ENCODE measurements at places on chromosomes 12 and 14.

- DNase-seq = no peak
Observed at GRCh38 chr12:54046809-54047159, 6.9 kb upstream of the HOXC4 start.

GRCh38 chr14:96409701-96410100 lies 17.8 kb downstream of the AK7 start:
- DNase-seq = no peak

DNA sequence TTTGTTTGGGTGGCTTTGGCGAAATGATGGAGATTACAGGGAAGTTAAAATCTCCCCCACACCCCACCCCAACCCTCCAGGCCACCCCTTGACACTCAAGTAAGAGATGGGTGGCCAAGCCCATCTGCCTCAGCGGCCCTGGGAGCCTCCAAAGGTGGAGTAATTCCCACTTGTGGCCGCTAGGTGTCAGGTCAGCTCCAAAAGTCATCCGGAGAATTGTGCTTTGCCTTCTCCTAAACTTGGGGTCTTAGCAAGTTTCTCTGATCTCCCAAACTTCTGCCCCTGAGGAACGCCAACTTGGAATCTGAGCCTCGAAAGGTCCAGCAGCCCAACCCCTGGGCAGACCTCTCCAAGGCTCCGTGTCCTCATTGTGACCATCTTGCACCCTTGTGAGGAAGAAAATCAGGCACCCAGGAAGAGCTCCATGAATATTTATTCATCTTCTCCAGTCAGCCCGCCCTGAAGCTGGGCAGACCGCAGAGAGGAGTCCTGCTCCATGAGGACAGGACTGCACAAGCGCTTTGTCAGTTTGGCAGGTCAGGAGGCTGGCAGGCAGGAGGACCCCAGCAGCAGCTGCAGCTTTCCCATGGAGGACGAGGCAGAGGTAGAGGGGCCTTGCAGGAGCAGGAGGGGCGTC lies 46.7 kb downstream of the LRRC74A start:
- peak; percentile 46 for DNase-seq

- no peak for DNase-seq
Observed at GRCh38 chr14:77554207-77554606, 55.6 kb upstream of the ISM2 start.

- no peak for DNase-seq
Observed at GRCh38 chr14:101191721-101192660, 288.5 kb upstream of the RTL1 start.

GRCh38 chr12:111453071-111453989 lies 47.6 kb downstream of the SH2B3 start:
- DNase-seq = no peak

- DNase-seq = no peak
Observed at GRCh38 chr12:25797949-25798348, 160.5 kb upstream of the RASSF8 start.

GRCh38 chr14:75491376-75491978 lies 30.8 kb upstream of the BATF start:
- no peak for DNase-seq

GRCh38 chr12:120432772-120433525 lies 5.0 kb upstream of the COX6A1 start:
- no peak for DNase-seq

DNA sequence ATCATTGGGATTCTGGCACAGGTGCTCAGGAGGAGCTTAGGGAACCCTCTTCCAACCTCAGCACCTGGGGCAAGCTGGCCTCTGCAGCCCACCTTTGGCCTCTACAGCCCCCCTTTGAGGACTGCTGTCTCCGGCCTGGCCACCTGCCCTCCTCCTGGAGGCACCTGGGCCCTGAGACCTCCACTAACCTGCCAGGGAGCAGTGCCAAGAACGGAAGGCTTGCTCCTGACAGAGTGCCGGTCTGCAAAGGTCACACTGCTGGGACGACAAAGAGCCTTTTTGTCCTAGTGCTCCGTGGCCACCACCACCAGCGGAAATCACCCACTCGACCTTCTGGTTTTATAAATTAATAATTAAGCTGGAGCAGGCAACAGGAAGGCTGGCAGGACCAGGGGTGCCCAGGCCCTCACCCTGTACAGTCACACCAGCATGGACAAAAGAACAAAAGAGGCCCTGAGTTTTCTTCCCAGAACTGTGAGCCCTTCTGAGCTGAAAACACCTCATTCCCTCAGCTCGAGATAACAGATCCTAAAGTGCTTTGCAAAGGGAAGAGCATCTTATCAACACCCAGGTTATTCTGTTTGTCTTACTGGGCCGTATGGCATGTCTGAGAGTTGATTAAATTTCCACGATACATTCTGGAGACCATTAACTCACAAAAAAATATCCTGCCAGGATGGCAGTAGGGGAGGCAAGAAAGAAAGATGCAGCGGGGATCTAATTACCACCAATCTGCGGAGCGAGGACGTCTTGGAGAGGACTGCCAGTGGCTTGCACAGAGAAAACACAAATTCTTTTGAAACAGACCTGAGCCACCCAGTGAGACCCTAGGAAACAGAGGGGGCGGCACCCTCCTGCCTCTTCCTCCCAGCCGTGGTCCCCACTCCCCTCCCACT lies 8.2 kb downstream of the TESC start:
- no peak for DNase-seq

DNA sequence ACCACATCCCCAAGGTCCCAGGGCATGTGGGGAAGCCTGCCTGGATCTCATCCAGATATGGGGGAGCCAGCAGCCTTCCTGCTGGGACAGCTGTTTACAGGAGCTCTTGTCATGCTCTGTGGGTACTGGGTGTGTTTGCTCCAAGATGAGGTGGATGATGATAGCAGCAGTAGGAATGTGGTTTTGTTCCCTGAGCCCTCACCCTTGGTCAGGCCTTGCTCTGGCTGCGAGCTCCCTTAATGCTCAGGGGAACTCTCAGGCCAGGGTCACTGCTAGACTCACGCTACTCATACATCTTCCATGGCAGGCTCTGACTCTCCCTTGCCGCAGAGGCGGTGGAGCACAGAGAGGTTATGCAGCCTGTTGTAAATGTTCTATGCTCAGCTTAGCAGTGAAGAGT lies 990.3 kb downstream of the AACS start:
- no peak for DNase-seq

- no peak for DNase-seq
Observed at GRCh38 chr12:96327889-96328288, 72.3 kb downstream of the CDK17 start.

DNA sequence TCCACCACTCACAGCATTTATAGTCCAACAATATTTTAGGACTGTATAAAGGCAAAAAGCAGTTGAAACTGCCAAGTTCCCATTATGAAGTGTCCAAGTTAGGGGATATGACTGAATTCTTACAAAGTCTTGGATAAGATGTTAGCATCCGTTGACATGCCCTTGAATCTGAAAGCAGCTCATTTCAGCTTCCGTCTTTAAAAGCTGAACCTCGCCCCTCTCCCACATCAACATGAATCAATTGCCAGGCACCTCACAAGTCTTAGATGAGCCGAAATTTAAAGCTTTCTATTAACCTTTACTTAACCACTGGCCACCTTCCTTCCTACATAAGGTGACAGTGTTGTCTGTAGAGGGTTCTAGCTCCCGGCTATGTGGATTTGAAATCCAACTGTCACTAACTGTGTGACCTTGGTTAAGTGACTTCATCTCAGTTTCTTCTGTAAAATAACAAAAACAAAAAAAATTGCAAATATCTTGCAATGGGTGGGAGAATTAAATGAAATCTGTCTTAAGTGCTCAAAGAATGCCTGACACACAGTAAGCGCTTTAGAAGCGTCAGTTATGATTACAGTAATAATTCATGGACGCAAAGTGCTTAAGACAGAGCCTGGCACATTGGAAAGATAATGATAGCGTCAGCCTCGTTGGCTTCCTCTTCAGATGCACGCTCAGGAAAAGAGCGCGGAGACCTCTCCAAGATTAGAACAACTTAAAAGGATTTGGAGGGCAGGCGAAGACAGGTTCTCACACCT lies 1.2 kb downstream of the PPP1CC start:
- DNase-seq = peak; percentile 11

GRCh38 chr14:76968621-76969063 lies 59.9 kb downstream of the IRF2BPL start:
- DNase-seq = no peak

DNA sequence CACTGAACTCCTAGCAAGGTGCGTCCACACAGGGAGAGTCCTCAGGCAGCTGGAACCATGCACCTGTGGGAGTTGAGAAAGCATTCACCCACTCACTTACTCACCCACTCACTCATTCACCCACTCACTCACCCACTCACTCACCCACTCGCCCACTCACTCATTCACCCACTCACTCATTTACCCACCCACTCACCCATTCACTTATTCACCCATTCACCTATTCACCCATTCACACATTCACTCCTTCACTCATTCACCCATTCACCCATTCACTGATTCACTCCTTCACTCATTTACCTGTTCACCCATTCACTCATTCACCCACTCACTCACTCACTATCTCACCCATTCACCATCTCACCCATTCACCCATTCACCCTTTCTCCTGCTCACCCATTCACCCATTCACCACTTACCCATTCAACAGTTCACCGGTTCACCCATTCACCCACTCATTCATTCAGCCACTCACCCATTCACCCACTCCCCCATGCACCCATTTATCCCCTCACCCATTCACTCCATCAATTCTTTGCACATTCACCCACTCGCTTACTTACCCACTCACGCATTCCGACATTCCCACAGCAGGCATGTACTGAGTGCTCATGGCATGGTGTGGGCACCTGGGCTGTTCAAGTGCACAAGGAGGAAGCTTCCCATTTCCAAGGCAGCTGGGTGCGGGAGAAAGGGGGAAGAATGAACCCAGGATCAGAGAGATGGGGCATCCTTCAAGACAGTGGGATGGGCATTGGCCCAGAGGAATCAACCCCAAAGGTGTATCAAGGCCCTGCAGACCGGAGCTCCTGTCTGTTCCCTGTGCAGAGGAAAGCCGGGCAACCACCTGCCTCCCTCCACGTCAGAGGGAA lies 135.2 kb upstream of the C14orf180 start:
- DNase-seq = no peak

DNA sequence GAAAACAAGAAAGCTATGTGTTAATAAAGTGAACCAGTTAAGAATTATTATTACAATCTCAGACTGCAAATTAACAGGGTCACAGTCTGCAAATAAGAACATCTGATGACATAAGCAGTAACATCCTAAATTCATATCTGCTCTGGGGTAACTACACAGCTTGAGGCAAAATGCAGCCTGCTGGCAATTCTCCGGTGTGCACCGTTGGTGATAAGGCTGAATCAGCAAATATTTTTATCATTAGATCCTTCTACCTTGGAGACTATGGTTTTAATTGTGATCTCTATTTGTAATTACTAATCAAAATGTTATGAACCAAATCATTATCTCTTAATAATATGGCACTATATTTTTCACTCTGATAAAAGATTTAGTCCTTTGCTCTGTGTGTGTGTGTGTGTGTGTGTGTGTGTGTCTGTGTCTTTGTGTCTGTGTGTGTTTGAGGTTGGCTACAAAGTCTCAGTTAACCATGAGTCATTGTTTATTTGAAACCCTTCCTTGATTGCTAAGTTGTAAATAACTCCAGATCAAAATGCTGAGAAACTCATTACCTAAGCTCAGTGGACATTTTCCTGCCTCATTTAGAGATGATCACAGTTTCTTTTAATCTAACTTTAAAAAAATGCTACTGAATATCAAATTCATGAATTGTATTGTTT lies 442.6 kb downstream of the GXYLT1 start:
- no peak for DNase-seq

GRCh38 chr12:43835264-43835655 lies 621 bp upstream of the TMEM117 start:
- no peak for DNase-seq

DNA sequence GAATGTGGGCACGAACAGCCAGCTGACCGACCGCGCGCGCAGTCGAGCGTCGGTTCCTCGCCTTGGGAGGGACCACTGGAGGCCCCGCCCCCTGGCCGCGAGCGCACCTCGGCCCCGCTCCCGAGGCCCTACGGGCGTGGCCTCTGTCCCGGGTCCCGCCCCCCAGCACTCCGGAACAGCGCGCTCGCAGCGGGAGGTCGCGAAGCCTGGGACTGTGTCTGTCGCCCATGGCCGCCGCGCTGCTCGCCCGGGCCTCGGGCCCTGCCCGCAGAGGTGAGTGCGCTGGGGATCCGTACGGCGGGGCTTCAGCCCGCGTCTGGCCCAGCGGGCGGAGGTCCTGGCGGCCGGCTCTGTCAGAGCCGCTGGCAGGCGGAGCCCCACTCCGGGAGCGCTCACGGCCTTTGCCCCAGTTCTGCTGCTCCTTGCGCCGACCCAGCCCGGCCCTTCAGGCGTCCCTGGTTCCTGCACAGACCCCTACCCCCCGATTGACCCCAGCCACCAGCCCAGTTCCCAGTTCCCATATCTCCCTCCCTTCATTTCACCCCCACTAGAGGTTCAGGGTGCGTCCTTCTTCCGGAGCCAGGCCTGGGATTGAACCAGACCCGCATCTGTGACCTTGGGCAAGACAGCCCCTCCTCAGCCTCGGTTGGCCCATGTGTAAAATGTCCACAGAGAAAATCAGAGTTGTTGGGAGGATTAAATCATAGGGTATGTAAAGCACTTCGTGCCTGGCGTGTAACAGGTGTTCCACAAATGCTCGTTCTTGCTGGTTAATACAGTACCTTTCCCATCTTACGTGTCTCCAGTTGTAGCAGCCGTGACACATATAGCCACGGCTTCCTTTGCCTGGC lies at the start of gene ACADS:
ACADS (plus strand) TSS at position 168 of the 851 bp plus-strand sequence; CDS start at position 228, 60 bp downstream.
- peak; percentile 89 for DNase-seq

DNA sequence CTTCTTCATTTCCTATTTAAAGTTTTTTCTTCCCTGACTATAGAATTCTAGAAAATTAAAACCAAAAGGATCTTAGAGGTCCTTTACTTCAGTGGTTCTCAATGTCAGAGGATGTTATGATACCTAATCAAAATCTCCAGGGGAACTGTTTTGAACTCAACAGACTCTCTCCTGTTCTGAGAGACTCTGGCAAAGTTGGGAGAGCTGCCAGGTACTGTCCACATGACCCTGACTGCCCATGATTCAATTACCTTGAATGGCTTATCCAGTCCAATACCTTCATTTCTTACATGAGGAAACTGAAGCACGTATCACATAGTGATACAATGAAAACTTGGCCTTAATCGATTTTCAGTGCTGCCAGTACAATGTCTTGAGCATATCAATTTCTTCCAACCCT lies 16.6 kb downstream of the ALKBH1 start:
- DNase-seq = no peak

- DNase-seq = no peak
Observed at GRCh38 chr12:67220065-67220464, 49.1 kb upstream of the CAND1 start.

DNA sequence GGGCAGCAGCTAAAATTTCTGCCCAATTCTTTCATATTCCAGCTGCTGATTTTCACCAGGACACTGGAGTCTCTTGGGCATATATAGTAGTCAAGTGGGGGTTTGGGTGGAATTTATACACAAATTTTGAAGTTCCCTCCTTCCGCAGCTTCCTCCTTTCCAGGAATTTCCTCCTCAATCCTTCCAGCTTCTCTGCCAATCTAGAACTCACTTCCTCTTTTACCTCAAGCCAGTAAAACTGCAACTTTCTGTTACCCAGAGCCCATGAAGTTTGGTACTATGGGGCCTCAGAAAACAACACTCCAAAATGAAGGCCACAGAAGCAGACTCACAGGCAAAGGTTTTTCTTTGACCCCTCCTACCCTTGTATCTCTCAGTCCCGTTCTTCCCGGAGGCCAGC lies 51.7 kb upstream of the G2E3 start:
- no peak for DNase-seq

GRCh38 chr14:104856157-104856868 lies 8.8 kb upstream of the CEP170B start:
- no peak for DNase-seq
